ENCODE measurements at places on chromosomes 2 and 18. TPM values are rescaled to one million over a fixed set of nuclear protein-coding genes. Genes with fewer than 3 reads are reported as not detected.

Gene SAG
- total RNA-seq, result not detected

- no peak for DNase-seq
These were observed 234.9 kb downstream of the BCL11A start for GRCh38 chr2:60318544-60318943.

DNA sequence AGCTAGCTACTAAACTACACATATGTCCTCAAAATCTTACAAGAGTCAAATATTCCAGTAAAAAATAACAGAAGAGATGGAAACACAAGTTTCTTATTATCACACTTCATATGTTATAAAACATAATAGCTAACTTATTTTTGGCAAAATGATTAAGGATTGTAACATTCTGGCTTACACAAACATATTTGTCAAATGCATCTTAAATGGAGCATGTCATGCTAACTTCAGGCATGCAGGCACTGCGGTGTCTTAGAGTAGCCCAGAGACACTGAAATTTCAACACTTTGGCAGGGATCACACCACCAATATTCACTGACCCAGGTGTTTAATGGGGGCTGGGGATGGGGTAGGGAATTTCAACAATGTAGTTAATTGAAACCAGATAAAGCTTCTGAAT lies 51.6 kb downstream of the LDAH start:
- no peak for DNase-seq

DNA sequence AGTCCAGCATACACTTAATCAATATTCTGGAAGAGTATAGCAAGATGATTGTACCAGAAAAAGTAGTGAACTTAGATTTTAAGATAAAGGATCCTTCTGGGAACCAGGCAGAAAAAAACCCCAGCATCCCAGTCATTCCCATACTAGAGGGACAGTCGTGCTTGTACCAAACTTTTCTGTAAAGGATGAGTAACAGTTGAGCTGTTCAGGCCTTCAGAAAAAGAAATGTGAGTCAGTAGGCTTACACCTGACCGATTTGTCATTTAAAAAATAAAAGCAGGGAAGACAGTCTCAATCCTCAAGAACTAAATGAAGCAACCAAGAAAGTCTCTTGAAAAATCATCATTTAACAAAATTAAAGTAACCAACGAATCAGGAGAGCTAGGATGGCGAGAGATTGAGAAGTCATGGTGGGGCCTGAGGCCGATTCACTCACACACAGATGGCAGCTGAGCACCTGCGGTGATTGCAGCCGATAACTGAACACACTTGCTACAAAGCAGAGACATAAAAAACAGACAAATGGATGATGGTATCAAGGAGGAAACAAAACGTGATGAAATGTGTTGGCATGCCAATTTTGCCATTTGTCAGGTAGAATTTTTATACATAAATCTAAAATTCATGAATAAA lies 170.0 kb upstream of the ALKAL2 start:
- DNase-seq, result no peak

- DNase-seq, result no peak
These were observed 84.3 kb downstream of the MCFD2 start for GRCh38 chr2:46831051-46831868.

DNA sequence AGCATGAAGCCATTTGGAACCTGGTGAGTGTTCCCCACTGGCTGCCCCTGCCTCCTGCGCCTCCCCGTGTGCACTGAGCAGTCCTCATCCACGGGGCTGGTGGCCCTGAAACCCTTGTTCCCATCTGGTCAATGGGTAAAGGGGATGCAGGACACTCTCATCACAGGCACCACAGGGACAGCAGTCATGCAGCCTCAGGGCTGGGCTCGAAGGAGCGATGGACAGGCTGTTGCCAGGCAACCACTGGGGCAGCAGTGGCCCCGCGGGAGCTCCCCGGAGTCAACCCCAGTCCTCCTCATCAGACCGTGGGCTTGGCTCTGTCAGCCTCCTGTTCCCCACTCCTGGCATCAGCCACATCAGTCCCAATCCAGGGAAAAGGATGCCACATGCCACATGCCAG lies 509.5 kb downstream of the EIPR1 start:
- DNase-seq, result no peak

DNA sequence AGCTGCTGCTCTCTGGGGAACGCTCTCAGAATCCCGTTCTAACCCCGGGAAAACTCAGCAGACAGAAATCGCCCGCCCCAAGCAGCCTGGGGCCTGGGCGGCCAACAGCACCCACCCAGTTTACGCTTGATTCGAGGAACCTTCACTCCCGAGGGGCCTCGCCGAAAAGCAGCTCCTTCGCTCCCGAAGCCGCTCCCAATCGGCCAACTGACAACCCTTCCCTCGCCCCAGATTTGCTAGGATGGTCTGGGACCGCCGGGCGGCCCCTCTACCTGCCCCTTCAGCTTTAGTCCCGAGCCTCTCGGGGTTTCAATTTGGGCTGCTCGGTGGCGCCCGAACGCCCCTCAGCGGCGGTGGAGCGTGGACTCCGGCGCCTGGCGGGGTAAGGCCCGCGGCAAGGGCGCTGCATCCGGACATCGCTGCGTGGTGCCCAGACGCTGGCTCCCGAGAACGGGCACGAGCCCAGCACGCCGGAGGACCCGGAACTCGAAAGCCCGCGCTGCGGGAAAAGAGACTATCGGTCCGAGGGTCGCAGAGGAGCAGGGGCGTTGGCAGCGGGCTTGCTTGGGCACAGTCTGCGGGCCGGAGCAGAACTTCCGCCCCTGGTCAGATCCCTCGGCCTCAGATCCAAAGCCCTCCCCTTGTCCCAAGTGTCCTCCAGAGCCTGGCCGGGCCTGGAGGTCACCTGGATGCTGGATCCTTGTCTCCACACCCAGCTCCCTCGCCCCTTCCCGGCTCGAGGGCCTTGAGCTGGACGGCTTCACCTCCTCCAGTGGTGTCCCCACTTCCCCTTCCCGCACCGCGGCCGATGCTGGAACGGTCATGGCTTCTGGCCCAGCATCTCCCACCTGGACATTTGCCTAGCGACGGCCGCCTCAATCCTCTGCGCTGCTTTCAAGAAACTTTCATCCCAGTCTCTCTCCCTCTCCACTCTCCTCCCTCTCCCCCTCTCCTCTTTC lies 3.0 kb upstream of the OTX1 start:
- DNase-seq, result no peak

DNA sequence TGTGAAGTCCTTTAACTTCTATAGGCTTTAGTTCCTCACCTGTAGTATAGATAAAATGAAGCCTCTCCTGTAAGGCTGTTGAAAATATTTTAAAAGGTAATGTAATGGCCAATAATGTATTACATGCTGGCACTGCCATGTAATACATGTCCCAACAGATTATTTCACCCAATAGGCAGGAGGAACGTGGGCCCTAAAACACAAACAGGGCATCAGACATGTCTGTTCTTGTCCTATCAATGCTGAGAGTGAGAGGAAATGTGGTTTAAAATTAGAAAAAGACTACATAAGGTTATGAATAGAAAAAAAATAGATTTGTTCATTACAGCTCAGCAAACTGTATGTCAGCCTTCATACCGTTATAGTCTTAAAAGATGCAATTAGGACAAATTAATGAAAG lies 492.7 kb upstream of the DDX18 start:
- DNase-seq, result no peak

Data from lung microvascular endothelial cell (primary cell).